ENCODE measurements at places on chromosomes 7 and 10. TPM values are rescaled to one million over a fixed set of nuclear protein-coding genes. Genes with fewer than 3 reads are reported as not detected.

The GCK gene
- total RNA-seq, result 1.9 TPM

DNA sequence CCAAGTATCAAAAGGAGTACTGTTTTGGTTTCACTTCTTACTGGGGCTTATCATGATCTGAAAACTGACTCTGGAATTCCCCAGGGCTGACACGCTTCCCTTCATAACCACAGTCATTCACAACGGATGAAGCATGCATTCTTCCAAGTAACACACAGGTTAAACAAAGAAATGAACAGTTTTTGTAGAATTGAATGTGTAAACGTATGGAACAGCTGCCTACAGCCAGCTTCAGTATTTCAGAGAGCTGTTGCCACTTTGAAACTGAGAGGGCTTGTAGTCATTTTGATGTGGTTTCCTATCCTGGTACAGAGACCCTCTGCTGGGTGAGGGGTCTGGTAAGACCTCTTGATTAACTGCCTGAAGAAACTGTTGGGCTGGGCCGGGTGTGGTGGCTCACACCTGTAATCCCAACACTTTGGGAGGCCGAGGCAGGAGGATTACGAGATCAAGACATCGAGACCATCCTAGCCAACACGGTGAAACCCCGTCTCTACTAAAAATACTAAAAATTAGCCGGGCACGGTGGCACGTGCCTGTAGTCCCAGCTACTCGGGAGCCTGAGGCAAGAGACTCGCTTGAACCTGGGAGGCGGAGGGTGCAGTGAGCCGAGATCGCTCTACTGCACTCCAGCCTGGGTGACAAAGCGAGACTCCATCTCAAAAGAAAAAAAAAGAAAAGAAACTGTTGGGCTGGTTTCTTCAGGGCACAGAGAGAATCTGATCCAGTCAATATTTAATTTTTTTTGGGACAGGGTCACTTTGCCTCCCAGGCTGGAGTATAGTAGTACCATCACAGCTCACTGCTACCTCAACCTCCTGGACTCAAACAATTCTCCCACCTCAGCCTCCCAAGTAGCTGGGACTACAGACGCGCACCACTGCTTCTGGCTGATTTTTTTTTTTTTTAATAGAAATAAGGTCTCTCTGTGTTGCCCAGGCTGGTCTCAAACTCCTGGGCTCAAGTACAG lies 4.7 kb downstream of the NFE2L3 start:
- no peak for DNase-seq

DNA sequence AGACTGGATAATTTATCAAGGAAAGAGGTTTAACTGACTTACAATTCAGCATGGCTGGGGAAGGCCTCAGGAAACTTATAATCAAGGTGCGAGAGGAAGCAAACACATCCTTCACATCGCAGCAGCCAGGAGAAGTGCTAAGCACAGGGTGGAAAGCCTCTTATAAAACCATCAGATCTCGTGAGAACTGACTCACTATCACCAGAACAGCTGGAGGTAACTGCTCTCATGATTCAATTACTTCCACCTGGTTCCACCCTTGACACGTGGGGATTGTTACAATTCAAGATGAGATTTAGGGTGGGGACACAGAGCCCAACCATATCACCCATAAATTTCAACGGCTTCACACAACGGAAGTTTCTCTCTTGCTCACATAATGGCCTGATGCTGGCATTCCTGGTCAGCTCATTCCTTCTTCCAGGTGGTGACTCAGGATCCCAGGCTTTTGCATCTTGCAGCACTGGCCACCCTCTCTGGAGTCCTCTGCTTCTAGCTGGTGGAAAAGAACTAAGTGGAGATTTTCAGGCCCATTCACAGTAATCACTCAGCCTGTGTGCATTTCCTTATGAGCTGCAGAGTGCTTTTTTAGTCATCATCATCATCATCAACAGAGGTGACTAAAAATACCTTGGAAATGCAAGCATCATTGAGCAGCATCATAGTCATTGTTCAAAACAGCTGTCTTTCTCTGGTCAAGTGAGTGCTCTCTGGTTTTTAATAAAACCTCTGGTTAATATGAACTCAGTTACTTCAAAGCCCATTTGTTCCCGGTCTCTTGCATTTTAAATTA lies 308.1 kb downstream of the SFMBT2 start:
- DNase-seq, result no peak

The SLC18A3 gene
- total RNA-seq, result not detected

The BTRC gene
- total RNA-seq, result 26.4 TPM

GRCh38 chr7:142338633-142339501 lies 81.0 kb upstream of the PRSS58 start:
- no peak for DNase-seq

- no peak for DNase-seq
These were observed 129.8 kb upstream of the RSU1 start for GRCh38 chr10:16947069-16947468.

The AEBP1 gene
- total RNA-seq, result 31.0 TPM

The CARD11 gene
- 0.89 TPM for total RNA-seq

Measured in heart left ventricle (tissue), 16 donors.